ENCODE measurements at places on chromosomes 2 and 18.

DNA sequence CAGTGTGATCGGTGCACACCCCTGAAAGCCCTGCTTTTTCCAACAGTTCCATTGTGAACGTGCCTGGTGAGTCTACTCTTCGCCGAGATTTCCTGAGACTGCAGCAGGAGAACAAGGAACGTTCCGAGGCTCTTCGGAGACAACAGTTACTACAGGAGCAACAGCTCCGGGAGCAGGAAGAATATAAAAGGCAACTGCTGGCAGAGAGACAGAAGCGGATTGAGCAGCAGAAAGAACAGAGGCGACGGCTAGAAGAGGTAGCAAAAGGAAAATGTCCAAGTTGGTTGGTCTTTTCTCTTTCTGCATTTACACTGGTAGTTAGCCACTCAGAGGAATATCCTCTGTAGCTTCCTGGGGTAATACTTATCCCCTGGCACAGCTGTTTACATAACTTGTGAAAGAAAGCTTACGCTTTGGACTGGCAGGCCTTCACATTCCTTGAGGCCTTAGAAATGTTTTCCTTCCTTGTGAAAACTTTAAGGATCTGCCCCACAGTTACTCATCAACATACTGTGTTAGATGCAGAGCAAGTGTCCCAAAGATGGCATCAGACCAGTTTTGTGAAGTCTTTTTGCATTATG lies 146.6 kb downstream of the MAP4K4 start:
- DNase-seq, result no peak

GRCh38 chr2:233556881-233557736 lies 9.5 kb downstream of the USP40 start:
- DNase-seq, result no peak

- DNase-seq, result no peak
These were observed 195.2 kb downstream of the GLI2 start for GRCh38 chr2:120930864-120931263.

GRCh38 chr18:57469884-57470283 lies 34.7 kb downstream of the ONECUT2 start:
- DNase-seq, result no peak

DNA sequence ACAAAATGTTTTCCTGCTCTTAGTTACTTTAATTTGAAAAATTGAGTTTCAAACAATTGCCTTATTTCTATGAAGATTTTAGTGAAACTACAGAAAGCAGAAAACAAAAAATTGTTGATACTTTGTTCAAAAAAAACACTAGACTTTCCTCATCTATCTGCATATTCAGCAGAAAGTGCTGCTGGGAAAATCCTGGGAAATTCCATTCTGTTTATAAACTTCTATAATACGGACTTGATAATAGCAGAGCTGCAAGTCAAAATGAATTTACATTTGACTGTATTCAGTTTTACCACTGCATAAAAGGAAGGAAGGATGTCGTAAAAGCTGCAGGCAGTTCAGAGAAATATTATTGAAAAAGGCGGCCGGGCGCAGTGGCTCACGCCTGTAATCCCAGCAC lies 24.9 kb upstream of the ERICH2 start:
- DNase-seq, result no peak

DNA sequence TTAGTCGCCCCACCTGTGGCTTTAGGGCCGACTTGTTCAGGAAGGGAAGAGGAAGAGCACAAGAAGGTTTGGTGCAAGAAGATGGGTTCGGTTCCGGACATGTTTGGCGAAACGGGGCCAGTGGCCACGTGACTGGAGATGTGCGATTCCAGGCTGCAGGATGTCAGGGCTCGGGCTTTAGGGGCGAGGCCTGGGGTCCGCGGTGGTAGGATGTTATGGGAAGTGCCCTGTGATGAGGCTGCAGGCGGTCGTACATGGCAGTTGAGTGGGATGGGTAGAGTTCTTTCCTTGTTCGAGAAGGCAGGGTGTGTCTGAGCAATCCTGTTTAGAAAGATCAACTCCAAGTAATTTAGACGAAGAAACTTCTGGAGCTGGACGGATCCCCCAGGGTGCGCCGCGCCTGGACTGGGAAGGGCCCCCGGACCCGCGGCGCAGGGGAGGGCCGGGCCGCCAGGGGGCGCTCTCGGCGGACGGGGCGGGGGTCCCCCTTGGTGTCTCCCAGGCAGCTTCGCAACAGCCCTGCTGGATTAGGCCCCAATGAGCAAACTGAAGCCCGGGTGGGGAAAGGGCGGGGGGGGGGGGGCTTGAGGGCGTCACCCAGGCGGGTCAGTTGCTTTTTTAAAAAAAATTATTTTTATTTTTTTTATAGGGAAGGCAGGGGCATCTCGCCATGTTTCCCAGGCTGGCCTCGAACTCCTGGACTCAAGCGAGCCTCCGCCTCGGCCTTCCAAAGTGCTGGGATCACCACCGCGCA lies 17.2 kb upstream of the SDC1 start:
- DNase-seq, result no peak

- DNase-seq, result no peak
These were observed 332.1 kb upstream of the CDH20 start for GRCh38 chr18:61001138-61001537.

- DNase-seq, result no peak
These were observed 15.9 kb upstream of the NMUR1 start for GRCh38 chr2:231546014-231546715.

GRCh38 chr2:18998491-18998890 lies 359.9 kb downstream of the OSR1 start:
- no peak for DNase-seq

DNA sequence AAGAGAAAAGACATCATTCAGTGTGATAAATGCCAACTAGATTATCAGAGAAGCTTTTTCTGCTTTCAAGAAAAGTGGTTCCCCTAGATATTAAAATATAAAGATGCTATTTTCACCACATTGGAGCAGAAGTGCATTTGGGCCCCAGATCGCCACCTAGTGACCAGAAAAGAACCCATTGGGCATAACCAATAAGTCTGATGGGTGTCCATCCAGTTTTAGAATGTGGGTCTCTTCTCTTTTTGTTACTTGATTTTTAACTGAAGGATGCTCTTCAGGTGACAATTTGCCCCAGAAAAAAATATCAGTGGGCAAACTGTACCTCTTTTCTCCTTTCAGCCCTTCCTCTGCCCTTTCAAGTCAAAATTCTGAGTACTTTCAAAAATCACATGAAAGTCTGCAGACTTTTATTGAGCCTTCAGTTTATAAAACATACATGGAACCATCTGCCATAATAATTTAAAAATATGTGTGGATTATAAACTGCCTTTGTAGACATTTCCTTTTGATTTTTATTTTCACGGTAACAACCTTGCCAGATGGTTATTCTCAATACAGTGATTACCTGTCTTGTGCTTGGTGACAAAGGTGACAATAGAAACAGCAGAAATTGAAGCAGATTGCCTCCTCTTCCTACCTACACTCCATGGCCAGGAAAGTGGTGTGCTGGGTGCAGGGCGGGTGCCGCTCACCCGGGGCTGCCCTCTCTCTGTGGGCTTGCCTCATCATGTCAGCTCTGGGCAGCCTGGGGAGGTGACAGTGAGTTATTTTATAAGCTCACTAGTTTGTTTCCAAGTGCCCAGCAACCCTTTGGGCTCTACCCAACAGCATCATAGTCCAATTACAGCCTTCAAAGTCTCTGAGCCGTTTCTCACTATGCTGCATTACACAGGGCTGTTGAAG lies 124.5 kb downstream of the DCDC2C start:
- DNase-seq, result no peak

DNA sequence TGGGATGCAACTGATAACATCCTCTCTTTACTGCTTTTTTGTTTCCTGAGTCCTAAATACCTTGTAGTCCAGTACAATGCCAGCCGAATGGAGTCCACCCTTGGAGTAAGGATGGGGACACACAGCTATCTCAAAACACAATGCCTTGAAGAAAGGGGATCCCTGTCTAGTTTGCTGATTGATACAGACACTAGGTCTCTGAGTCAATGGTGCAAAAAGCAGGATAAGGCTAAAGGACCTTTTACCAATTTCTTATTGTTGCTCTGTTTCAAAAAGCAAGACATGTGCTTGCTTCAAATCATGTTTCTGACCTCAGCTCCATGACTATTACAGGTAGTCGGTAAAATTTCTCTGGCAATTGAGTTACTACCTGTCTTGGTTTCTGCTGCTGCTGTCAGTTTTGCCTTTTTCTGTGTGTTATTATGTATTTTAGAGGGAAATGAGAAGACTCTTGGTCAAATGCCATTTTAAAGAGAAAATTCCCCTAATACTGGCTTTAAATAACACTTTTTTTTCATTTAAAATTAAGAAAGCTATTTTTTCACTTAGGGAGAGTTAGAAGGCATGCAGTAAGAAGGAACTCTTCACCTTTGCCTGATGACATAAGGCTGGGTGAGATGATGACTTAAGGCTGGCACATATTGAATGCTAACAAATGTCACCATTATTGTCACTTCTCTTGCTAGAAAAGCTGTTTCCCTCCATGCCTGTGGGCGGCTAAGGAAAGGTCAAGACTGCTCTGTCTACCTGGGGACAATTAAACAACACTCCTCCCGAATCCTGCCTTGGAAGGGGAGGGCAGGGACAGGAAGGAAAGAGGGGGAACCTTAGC lies 4.9 kb upstream of the FIGLA start:
- no peak for DNase-seq

- DNase-seq, result no peak
These were observed 87.6 kb upstream of the FAM110C start for GRCh38 chr2:133675-134593.

DNA sequence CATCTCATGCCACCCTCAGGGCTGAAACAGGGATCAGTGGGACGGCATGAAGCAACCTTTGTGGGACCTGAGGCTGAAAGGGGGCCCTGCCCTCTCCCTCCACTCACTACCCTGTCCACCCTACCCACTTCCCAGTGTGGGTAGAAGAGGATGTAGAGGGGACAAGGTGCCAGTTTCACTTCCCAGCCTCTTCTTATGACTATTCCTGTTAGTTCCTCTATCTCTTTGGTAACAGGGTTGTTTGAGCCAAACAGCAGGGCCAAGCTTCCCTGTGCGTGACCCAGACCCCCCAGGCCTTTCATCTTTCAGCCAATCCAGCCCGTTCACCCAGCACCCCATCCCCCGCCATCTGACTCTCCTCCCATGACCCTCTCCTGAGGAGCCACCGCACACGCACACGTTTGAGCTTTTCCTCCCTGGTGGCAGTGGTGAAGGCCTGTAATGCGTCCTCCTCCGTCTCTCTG lies 82.3 kb downstream of the STPG4 start:
- DNase-seq, result no peak

GRCh38 chr18:23226930-23227725 lies 91.8 kb downstream of the CABLES1 start:
- no peak for DNase-seq

GRCh38 chr2:238097988-238098871 lies 1.9 kb upstream of the ESPNL start:
- no peak for DNase-seq

GRCh38 chr2:188450732-188451483 lies 159.2 kb downstream of the GULP1 start:
- DNase-seq, result no peak

- no peak for DNase-seq
These were observed 66.2 kb downstream of the SKA1 start for GRCh38 chr18:50441016-50441415.

DNA sequence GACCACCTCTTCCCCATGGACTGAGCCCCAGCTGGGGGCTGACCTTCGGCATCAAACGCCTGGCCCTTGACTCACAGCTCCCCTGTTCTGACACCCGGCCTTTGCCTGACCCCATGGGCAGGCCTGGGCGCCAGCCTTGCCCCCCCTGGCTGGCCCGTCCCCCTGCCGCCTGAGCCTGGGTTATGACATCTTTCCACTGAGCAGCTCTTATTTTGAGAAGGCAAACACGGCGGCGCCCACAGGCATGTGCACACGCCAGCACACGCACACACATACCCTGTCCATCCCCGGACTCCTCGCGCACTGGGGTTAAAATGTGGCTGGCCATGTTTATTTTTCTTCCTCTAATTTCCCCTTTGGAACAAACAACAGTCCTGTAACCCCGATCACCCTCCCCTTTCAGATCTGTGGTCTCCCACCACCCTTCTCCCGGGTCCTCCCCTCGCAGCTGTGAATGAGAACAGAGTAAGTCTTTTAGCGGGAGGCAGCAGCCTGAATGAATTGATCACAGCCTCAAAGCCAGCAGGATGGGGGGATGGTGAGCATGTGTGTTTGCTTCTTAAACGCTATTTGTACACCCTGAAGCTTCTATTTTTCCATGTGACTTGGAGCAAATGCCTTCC lies 11.8 kb upstream of the ATOH8 start:
- DNase-seq, result no peak

DNA sequence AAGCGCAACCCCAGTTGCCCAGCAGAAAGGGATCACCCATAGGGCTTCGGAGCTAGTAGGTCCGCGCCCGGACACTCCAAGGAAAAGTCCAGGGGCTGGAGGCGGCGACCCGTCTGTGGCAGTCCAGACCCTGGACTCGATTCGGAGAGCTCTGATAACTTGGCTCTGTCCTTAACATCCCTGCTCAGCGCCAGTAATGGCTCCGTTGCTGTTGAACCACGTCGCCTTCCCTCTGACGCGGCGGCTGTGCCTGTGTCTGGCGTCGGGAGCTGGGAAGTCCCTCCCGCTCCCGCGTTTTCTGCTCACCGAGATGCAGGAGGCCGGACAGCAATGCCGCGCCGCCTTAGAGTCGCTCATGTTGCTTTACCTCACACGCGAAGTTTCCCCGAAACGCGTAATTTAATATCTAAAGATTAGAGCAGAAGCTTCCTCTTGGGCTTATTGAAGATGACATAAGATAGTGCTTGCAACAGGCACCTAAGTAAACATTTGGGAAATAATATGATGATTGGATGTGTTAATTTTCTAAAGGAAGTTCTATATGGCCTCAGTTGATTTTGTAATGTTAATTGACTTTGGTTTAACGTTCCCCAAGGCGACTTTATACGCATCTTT lies 1.3 kb upstream of the ZBTB14 start:
- peak; percentile 16 for DNase-seq

Measured in activated CD8-positive, alpha-beta memory T cell treated with anti-CD3 and anti-CD28 coated beads for 1 hour (primary cell).